SK-N-DZ (cell line): ENCODE measurements at places on chromosomes 2 and 18.

- no peak for DNase-seq
Measured at GRCh38 chr2:77999376-77999775, 477.2 kb upstream of the LRRTM4 start.

GRCh38 chr2:8543060-8543382, 138.8 kb upstream of the ID2 start:
- no peak for DNase-seq

GRCh38 chr2:125364984-125365265, 1291.0 kb upstream of the GYPC start:
- no peak for DNase-seq

DNA sequence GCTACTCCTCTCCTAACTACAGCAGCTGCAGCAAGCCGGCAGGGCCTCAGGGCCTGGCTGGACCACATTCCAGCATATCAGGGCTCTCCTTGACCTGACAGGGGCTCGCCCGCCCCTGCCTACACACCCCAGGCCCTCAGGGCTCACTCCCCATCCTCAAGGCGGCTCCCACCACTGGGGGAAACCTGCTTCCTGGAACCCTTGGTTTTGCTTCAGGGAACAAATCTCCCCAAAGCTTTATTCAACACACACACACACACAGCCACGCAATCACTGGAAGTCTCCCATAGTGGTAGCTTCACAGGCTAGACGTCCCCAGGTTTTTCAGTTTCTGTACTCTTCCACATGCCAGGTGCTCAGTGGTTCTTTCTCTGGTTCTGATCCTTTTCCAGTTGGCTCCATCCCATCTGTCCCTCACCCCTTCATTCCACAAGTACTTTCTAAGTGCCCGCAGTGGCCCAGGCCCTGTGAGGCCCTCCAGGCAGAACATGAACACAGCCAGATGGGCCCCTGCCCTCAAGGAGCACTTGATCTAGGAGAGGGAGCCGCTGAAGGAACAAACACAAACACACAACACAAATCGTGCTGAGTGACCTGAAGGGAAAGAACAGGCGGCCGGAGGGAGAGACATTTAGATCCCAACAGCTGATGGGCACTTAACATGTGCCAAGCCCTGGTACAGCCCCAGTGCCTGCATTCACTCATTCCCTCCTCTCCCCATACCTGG, 51.1 kb downstream of the TNS1 start:
- DNase-seq, result no peak

GRCh38 chr18:63155910-63156773, 163.4 kb downstream of the BCL2 start:
- no peak for DNase-seq

- DNase-seq, result no peak
Measured at GRCh38 chr2:177548636-177549035, 156.1 kb downstream of the AGPS start.

- DNase-seq, result no peak
Measured at GRCh38 chr2:173513107-173513727, 158.5 kb downstream of the CDCA7 start.

DNA sequence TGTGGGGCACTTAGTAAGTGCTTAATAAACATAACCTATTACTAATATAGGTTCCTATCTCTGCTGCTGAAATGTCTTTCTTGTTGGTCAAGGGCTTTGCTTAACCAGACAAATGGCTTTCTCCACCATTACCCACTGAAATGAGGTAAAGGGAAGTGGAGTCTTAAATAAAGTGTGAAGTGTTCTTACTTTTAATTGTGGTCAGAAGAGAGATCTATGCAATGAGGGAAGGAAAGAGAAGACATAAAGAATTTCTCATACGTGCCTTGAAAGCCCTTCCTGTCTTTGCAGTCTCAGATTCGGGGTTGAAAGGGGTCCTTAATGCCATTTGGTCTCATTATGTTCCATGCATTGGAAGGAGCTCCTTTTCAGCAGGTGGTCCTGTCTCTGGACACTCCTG, 6.9 kb upstream of the CXCR4 start:
- DNase-seq, result no peak

- no peak for DNase-seq
Measured at GRCh38 chr18:72456802-72457201, 87.3 kb downstream of the CBLN2 start.

GRCh38 chr18:4454537-4455112, 482 bp downstream of the DLGAP1 start:
- no peak for DNase-seq

- no peak for DNase-seq
Measured at GRCh38 chr2:158817588-158817987, 22.5 kb downstream of the DAPL1 start.

DNA sequence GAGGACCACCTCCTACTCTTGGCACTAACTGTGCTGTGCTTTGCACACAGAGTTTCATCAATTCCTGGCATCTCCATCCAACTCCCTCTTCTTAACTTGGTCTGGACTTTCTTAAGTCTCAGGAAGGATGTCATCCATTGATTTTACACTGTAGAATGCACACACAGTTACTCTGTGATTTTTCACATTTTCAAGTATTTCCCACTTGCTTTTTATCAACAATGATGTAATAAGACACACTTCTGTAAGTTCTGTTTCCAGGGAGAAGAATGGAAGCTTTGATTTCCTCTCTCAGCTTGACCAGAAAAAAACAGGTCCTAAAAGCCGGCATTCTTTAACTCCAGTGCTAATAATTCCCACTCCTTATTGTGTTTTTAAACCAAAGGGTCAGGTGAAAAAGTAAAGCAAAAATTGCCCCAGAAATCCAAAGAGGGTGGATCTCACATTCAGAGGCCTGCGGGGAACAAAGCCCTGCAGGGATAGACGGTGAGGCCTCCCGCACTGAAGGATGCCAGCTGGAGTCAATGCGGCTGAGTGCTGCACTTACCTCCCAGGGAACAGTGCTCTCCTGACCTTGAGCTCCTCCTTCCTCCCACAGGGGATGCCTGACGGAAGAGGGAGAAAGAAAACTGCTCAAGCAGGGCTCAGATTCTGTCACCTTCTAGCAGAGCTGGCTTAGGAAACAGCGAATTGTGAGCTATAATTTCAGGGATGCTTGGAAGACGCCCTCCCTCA, 83.1 kb downstream of the PDCL3 start:
- no peak for DNase-seq

DNA sequence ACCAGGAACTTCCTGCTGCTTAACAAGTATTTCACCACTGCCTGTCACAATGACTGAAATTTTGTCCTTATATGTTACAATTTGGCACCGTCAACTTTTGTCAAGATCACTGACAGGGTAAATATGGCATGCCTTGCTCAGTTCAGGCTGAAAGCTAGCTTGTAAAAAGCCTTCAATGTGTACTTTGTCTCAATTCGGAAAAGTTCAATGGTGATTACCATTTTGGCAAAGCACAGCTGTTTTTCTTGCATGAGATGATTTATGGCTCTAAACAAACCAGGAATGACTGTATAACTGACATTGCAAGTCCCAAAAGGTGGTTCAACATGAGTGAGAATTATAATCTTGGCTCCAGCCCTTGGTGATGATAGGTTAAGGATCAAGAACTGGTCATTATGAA, 1255.2 kb downstream of the CNTNAP5 start:
- DNase-seq, result no peak

DNA sequence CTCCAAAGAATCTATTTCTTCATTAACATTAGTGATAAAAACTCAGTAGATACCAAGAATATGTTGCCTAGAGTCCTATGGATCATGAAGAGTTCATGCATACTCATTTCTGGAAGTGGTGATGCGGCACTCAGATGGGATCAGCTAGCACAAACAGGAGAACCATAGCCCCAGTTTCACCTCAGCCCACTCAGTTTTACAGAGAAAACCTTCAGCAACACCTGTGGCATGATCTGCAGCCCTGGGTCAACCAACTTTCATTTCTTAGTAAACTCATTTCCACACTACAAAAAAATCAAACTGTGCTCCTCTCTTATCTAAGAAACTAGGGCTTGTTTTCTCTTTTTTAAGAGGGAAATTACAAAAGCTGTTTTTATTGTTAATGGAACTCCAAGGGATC, 569.4 kb downstream of the CCDC85A start:
- DNase-seq, result no peak

- no peak for DNase-seq
Measured at GRCh38 chr2:16678964-16679363, 13.3 kb upstream of the CYRIA start.

DNA sequence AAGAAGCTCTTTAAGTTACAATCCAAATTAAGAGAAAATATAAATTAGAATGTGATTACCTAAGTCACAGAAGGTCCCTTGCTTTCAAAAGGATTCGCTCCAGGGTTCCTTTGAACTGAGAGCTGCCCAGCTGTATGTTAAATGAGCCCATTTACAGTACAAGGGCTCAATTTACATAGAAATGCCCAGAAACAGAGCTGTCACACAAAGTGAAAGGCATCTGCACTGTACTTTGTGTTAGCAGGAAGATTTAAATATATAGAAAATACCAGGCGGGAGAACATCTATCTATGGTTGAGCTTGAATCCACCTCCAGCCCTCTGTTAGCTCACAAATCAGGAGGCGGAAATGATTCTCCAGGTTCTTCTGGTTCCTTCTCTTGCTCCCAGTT, 272.9 kb downstream of the PAX3 start:
- no peak for DNase-seq

- DNase-seq, result no peak
Measured at GRCh38 chr2:36173760-36174404, 181.7 kb upstream of the CRIM1 start.

DNA sequence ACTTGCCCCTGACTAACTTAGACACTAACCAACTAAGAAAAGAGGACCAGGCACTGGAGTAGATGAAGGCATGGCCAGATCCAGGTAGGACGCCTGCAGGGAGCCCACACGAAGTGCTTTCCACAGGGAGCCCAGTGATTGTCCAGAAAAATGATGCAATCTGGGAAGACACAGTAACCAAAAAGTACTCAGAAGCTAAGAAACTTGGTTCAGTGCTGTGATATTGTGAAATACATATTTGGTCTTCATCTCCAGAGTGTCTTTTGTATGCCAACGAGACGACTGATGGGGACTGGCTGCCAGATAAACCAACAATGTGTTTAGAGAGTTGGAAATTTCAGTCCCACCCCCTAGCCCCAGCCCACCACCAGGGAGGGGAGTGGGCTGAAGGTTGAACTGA, 135.0 kb downstream of the SP3 start:
- DNase-seq, result no peak

GRCh38 chr2:173986805-173987204, 21.6 kb upstream of the SP3 start:
- DNase-seq, result no peak

GRCh38 chr2:199223791-199224190, 233.9 kb downstream of the SATB2 start:
- DNase-seq, result no peak

DNA sequence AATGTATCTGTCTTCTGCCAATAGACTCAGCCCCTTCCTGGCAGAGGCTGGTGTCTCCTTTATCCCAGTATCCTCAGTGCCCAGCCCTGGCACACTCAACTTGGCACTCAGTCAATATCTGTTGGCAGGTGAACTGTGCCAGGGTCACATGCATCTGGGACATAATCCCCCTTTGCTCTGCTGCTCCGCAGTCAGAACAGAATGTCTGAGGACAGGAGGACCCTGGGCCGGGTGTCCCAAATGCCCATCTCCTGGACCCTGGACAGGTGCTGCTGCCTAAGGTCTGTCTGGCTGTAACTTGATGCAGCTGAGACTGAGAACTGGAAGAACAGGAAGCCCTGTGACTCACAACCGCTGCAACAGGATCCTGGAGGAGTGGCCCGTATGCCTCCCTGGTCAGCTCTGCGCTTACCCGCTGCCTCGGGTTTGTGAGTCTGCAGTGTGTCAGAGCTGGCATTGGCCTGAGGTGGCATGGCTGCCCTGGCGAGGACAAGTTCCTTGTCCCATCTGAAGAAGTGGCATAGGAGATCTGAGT, 11.4 kb downstream of the HK2 start:
- DNase-seq, result no peak

- peak; percentile 18 for DNase-seq
Measured at GRCh38 chr2:177612659-177613058, 220.1 kb downstream of the AGPS start.

DNA sequence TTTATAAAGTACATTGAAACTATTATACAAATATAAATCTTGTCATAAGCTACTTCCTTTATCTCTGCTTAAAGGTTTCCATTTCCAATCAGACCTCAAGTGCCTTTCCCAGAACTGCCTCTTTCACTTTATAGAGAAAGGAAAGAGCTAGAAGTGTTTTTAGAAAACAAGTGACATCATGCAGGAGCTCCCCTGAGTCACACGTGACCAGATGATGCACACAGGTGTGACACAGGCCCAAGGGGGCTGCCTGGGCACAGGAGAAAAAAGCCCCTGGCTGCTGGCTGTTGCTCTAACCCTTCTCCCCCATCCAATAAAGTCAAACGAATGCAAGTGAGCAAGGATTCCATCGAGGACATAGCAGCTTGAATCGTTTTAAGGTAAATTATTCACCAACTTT, 21.4 kb upstream of the SH3BP4 start:
- no peak for DNase-seq

DNA sequence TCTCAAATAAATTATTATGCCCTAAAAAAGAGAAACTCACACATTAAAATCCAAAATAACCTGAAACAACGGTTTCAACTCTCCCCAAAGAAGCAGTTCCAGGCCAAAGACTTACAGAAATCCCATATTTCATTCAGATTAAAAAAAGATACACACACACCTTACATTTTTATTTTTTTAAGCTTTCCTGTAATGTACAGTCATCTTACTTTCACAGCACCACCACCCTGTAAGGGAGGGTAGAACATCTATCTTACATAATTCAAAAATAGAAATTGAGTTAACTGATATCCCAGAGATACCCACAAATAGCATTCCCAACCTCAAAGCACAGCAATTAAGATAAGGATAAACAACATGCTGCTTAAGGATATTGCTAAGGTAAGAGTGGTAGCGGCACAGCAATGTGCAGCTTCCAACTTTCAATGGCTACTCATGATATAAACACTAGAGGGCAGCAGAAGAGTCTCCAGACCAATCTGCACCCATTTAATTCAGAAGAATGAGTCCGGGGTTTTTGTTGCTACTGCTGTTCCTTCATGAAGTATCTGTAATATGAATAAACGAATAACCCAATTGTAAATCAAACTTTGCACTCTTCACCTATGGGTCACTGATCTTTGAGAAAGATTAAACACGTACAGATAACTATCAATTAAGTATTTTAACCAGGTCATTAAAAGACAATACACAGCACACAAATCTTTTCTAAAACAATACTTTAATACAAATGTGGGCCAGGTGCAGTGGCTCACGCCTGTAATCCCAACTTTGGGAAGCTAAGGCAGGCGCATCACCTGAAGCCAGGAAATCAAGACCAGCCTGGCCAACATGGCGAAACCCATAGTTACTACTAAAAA, 11.3 kb downstream of the GFPT1 start:
- peak; percentile 65 for DNase-seq

DNA sequence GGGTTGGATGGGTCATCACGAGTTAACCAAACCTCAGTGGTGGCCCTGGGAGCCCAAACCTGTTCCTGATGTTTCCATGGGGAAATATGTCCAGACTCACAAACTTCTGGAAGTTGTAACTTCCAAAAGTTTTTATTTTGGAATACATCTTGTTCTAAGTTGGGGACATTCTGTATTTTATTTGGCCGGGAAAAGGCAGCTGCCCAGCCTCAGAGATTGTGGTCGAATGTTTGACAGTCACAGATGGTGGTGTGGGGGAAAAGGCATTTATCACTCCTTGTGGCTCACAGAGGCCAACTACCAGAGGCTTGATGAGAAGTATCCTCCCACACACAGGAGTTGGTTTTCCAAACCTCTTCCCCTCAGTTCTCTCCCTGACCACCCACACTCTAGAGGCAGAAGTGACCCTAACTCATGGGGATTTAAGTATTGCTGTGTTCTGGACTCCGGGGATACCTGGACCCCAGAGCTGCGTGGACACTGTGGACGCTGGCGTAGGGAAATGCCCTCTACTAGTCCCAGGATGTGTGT, 124.7 kb upstream of the PPP1CB start:
- DNase-seq, result no peak
